ENCODE measurements at places on chromosomes 1 and 21.

DNA sequence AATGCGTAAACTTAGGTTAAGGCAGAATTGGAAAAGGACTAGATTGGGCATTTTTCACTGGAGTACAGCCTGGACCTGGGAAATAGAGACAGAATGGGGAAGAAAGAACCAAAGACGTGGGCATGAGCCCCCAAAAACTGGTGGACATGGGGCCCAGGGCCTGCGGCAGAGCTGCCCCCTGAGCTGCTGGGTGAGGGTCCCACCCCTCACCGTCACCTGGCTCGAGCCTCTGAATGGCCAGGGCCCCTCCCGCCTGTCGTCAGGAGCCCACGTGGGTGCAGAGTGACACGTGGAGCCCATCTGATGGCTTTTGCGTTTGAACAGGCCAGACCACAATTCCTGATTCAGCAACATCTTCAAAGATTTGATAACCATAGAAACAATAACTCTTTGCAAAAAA is 360.9 kb upstream of the VAMP3 start:
- DNase-seq, result no peak

GRCh38 chr1:1356796-1357401 is 1.5 kb downstream of the MXRA8 start:
- DNase-seq, result no peak

- no peak for DNase-seq
Measured at GRCh38 chr21:46182548-46183336, 1.5 kb downstream of the SPATC1L start.

- DNase-seq, result no peak
Measured at GRCh38 chr21:17488620-17489019, 24.2 kb upstream of the CXADR start.

- peak; percentile 85 for DNase-seq
Measured at GRCh38 chr1:10679496-10680220, 116.8 kb downstream of the CASZ1 start.
